ENCODE measurements at places on chromosomes 5 and 9.
A peak's percentile ranks its signal among the peaks of the same experiment; 100 is the strongest.

DNA sequence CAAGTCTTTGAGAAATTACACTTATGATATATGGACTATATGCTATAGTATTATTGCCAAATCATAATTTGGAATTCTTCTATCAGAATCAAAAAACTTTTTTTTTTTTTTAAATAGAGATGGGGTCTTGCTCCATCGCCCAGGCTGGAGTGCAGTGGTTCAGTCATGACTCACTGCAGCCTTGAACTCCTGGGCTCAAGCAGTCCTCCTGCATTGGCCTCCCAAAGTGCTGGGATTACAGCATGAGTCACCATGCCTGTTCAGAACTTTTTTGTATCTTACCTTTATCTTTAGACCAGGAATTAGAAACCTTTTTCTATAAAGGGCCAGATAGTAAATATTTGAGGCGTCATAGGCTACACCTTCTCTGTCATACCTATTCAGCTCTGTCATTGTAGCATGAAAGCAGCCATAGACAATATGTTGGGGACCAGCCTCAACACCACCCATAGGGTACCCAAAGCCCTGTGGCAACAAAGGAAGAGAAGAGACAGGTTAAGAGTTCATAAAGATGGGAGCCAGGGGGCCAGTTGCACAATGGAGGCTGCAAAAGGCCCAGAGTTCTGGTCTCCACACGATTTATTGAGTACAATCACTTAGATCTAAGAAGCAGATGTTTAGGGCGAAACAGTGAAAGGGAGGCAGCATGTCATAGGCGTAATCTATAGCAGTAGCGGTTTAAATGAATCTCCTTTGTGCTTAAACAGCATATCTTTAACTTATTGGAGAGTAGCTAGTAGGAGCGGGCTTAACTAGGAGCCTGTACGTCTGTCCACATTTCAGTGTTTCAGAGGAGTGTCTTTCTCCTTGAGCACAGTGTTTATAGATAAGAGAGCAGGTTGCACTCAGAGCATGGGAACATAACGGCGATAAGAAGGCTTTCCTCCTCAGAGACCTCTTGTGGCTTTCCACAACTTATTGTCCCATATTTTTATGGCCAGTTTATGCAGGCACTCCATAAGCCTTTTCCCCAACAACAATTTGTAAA, 12.5 kb downstream of the ECM2 start:
- no peak for DNase-seq

GRCh38 chr5:57889558-57889957, 406.9 kb upstream of the ACTBL2 start:
- DNase-seq = peak; percentile 39

DNA sequence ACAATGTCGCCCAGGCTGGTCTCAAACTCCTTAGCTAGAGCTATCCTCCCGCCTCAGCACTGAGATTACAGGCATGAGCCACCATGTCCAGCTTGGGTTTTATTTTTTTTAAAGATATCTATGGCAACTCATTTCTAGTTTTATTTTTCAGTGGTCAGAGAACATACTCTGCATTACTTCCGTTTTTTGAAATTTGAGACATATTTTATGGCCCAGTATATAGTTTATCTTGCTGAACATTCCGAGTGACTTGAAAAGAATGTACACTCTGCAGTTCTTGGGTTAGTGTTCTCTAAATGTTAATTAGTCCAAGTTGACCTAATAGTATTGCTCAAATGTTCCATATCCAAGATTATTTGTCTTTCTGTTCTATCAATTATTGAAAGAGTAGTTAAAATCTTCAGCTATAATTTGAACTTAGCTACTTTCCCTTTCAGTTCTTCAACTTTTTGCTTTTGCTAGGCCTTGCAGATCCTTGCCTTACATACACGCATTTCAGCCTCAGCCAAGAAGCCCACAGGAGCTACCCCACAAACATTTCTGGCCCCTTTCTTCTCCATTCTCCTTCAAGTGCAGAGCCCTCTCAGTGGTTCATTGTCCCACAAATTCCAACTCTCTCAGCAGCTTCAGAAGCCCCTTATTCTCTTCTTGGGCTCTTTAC, 22.3 kb upstream of the SNAPC3 start:
- no peak for DNase-seq

DNA sequence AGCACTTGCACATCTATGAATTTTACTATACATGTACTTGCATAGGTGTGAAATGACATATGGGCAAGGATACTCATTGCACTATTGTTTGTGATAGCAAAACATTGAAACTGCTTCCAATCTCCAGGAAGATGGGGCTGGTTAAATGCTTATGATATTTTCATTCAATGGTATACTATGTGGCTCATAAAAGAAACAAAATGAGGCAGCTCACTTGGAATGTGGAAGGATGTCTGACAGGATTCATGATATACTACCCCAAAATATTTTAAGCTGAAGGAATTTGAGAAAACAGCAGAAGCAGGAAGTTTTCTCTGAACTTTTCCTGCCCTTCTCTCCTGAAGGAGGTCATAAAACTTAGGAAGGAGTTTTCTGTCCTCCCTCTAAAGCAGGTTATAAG, 99.6 kb upstream of the CAST start:
- no peak for DNase-seq

DNA sequence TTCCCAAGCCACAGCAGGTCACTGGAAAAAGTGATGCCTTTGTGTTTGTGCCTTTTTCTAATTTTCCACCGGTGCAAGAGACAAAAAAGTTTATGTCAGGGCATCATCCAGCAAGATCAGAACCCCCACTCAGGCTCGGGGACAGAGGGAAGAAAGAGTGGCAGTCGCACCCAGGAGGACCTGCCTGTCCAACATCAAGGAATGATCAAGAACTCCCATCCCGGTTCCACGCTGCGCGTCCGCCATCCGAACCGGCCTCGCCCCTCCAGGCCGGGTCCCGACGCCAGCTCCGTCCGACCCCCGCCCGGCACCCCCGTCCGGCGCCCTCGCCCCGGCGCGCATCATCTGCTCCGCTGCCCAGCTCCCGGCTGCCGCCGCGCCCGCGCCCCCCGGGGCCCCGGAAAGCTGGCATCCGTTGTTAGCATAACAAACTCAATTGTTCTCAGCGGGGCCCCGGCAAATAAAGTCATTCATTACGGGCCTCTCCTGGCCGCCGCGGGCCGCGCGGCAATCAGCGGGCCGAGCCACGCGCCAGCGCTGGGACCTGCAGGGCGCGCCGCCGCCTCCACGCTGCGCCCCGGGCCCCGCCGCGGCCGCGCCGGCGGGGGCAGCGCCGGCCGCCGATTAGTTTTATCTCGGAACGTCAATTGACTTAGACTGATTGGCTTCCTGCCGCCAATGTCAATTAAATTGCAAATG, 48.1 kb downstream of the PAX5 start:
- no peak for DNase-seq

DNA sequence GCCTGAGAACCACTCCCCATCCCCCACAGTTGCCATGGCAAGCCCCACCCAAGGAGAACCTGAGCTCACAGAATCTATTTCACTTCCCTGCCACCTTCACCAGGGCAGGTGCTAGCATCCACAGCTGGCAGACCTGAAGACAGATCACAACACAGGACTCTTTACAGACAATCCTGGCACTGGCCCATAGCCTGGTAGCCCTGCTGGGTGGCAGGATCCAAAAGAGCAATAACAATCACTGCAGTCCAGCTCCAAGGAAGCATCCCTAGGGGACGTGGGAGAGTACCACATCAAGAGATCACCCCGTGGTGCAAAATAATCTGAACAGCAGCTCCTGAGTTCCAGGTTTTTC, 463.2 kb upstream of the PIK3R1 start:
- DNase-seq = no peak

DNA sequence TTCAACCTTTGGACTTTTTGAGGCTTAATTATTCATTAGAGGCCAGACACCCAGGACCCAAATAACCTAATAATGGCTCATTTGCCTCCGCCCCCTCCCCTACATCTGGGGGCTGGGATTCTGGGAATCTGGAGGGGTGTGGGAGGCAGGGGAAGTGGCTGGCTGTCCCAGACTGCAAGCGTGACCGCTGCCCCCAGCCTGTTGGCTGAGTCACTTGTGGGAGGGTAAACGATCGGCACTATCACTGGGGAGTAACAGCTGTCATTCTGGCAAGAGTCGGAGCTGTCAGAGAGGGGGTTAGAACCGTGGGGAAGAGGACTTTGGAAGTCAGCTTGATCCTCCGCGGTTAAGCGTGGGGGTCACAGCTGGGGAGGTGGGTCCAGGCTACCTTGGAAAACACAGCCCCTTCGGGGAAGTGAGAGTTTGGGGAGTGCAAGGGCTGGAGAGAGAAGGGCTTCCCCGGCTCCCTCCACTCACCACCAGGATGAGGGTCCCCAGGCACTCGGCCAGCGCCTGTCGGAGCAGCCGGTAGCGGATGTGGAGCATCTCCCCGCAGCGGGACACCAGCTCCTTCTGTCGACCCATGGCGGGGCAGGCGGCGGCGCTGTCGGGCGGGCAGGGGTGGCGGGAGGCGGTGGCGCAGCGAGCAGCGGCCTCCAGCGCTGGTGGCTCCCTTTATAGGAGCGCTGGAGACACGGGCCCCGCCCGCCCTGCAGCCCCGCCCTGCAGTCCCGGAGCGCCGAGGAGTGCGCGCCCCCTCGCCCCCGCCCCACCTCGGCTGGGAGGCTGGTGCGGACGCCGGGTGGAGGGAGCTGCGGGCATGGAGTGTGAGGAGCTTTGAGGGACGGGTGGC, at the start of gene AQP3:
Gene AQP3, minus strand, starts transcription at position 648 of the 853 bp plus-strand sequence. Its CDS starts 63 bp downstream, at position 585.
- DNase-seq = peak; percentile 50

DNA sequence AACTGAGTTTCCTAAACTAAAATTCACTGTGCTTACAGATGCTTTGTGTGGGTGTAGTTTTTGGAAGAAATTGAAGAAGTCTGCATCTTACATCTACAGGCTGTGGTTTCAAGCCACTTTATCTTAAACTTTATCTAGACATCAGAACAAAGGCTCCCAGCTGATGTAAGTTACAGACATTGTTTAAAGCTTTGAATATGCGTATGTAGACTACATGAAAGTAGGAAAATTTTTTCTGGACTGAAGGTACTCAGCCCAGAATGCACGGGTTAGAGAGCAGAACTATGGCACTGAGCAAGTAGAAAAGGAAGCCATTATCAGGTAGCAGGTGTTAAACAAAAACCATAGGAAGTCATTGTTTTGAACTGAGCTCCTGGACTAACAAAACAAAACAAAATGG, 185.4 kb downstream of the TTC39B start:
- no peak for DNase-seq

DNA sequence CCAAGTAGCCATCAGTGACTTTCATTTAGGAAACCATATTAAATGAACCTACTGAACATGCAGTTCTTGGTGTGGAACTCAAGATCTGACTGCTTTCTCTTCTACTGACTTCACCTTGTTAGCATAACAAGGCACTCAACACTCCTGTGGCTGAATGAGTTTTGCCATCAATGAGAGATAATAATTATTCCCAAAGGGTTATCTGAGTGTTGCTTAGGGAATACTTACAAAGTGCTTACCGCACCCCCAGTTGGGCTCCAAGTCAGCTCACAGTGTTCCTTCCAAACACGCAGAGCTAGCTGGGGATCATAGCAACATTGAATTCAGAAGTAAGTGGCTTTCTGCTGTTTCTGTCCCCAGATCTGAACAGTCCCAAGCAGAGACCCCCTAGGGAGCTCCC, 182.9 kb downstream of the SREK1 start:
- DNase-seq = no peak

- DNase-seq = no peak
Observed at GRCh38 chr9:68872026-68872501, 141.8 kb downstream of the PRKACG start.

DNA sequence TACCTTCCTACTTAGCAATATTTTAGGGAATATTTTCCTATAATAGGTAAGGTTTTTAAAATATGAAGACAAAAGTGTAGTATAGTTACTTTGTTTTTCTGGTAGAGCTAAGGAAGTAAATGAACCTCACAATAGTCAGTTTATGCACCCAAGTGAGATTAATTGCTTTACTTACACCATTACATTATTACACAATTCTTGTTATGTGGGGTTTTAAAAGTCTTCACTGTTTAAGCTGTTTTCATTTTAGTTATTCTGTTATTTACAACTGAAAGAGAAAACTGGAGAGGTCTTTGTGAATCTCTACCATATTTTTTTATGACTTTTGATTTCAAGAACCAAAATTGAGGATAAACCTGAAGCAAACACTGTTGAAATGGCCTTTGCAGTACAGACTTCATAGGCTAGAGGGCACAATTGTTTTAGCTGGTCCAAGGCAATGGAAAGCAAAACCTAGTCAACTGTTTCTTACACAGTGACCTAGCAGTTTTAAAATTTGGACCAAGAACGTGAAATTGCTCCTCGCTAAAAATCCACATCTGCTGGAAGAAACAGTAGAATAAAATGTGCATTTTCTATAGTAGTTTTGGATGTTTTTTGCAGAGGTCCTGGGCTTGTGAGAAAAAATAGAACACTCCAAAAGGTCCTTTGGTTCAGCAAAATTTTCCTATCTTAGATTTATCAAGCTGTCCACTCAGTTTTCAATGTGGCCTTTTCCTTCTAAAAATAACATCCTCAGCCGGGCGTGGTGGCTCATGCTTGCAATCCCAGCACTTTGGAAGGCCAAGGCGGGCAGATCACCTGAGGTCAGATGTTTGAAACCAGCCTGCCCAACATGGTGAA, 66.4 kb upstream of the FER start:
- peak; percentile 28 for DNase-seq

DNA sequence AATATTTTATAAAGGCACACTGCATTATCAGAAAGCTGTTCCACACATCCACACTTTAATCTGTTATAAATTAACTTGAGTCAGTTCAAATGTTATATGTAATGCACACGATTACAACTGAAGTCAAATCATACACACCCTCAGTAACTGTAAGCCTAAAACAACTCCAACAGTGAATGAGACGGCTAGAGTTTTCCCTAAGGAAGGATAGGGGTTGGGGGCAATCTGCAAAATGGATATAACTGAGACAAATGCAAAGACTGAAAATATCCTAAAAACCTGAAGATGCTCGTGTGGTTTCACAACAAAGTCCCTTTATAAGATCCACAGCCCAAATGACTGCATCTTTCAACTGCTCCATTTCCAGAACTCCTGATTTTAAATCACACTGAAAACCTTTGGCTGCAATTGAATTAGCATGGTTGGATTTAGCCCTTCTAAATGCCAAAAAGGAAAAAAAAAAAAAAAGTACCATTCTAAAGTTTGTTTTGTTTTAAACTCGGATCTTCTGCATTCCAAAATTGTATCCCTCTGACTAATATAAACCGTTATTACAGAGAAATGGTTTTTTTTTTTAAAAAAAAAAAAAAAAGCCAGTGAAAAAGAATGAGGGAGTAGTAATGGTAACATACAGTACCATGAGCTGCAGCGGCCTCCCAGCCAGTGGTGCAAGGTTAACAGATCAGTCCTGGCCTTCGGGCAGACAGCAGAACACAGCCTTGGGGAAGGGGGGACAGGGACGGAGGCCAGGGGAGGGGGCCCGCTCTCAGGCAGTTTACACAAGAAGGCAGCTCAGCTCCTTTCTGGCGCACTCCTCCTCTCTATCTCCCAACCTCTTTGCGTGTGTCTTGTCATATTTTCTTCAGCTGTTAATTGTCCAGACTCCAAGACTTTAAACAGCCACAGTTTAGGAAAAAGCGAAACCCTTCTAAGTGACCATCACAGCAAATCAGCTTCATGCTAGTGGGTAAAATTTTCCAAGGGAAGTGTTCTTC, 166.1 kb downstream of the BNC2 start:
- DNase-seq = no peak

Data from skeletal muscle cell (primary cell).